NCI-H460 (cell line): ENCODE measurements at places on chromosomes 7 and 10. TPM values are rescaled to one million over a fixed set of nuclear protein-coding genes. Genes with fewer than 3 reads are reported as not detected.

DNA sequence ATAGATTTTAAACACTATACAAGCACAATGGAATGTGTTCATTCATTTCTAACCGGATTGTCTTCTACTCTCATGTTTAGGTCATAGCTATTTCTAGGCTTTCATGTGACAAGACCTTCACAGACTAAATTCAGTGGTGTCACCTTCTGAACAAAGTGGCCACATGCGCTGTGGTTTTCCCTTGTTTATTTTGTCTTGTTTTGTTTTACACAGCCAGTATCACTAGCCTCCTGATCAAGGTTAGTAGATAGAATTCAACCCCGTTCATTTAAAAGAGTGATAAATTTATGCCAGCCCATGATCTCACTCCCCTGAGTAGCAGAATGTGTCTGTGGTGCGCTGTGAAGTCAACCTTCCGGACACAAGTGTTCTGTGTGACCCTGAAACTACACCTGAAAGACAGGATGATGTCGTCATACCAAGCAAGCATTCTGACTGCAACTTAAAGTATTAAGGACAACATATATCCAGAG, 209.1 kb downstream of the CREB5 start:
- no peak for DNase-seq

The GPR15LG gene
- not detected in 2 replicates for total RNA-seq

DNA sequence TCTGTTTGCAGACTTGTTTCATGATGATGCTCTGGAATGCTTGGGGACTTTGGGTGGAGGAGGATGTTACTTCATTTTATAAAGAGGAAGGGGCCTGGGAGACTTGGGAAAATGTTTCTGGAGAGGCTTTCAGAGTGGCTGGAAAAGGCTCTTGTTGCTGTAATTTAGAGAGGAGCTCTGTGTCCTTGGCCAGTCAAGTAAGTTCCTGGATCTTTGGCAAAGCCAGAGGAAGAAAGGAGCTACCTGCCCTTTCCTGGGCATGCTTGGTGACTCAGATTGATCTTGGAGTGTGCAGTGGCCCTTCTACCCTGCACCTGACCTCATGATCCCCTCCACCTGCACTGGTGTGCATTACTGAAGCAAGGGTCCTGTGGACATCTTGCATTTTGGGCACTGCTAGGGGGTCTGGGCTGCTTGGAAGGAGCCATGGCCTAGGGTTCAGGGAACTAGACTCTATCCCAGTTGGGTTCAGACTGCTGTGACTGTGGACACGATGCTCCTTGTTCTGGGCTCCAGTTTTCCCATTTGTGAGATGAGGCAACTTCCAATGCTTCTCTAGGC, 56.1 kb downstream of the ADCYAP1R1 start:
- DNase-seq = no peak

GRCh38 chr7:37208528-37208927, 240.1 kb downstream of the ELMO1 start:
- peak; percentile 52 for DNase-seq

The CLDN4 gene
- total RNA-seq = 24.9 and 25.3 TPM in 2 replicates

DNA sequence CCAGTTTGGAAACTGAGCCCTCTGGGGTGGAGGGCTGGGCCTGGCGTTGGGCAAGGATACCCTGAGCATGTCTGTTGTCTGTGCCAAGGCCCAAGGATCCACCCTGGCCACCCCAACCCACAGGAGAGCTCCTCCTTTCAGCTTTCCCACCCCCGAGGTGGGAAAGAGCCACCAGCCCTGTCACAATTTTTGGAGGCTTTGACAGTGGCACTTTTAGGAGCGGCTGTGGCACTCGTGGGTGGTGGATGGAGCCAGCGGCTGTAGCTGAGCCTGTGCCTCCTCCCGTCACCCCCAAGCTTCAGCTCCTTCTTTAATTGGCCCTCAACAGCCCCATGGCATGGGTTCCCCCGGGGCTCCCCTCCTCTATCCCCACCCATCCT, 18.2 kb upstream of the ZNF862 start:
- DNase-seq = no peak

The STOX1 gene
- 1.6 and 1.8 TPM in 2 replicates for total RNA-seq

DNA sequence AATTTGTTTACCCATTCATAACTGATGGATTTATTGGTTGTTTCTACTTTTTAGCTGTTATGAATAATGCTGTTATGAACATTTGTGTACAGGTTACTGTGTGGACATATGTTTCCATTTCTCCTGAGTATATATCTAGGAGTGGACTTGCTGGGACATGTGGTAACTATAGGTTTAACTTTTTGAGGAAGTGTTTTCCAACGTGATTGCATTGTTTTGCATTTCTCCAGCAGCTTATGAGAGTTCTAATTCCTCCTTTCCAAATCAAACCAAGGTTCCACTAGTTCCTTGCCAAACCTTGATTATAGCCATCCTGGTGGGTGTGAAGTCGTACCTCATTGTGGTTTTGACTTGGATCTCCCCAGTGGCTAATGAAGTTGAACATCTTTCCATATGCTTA, 2.6 kb upstream of the PRF1 start:
- DNase-seq = no peak

The SYT15B gene
- 0.07 TPM in 1 of 2 replicates, not detected in the other for total RNA-seq

The FAM25C gene
- not detected in 2 replicates for total RNA-seq

The SAMD9L gene
- 3.8 and 4.7 TPM in 2 replicates for total RNA-seq

GRCh38 chr7:91375378-91375777, 111.1 kb downstream of the FZD1 start:
- no peak for DNase-seq

- DNase-seq = no peak
Measured at GRCh38 chr7:135939261-135939812, 37.8 kb downstream of the MTPN start.

The DRGX gene
- not detected in 2 replicates for total RNA-seq

DNA sequence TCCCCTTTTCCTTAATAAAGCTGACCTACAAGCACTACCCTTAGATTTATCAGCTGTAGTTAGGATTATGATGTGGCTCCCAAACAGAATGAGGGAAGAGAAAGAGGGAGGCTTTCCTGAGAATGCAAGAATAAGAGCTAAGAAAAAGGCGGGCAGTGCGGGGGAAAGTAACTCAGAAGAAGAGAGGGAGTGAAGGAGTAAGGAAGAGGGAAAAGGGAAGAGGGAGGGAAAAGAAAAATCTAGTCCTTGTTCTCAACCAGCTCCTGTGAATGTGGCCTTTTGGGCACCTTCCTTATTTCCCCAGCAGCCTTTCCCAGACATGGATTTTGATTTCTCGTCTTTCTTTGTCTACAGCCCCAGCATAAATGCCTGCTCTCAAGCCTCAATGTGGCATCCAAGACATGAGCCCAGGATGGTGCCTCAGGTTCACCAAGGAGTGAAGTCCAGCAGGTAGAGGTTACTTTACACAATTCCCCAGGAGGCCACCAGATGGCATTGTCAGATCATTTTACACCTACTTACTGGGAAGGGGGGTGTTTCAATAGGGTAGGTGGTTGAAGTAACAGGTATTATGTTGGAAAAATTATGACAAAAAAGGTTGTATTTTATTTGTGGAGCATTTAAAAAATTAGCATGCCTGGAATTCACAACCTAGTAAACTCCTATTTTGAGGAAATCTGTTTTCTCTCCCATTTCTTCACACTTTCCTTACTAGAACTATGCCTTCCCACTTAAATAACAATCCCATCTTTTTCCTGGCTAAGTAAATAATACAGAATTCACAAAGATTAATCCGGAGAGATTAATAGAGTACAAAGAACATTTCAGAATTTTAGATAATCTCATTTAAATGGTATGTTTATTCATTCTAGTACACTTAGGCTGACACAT, 106.5 kb downstream of the HTR7 start:
- DNase-seq = peak; percentile 54

The ACTL6B gene
- not detected in 2 replicates for total RNA-seq

DNA sequence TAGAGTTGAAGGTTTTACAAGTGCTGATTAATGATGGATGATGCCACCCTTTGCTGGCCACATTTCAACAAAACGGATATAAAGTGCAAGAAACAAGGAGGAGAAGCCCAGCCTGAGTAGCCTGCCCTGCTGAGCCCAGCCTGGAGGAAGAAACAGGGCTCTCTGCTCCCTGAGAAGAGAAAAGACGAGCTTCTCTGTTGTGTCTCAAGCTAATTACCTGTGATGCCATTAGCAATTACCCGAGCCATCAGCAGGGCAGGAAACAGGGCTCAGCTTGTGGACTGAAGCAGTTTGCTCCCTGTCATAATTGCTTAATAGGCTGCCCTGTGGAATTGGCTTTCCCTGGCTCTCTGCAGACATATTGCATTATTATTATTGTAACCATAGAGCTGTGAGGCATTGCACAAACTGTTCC, 709.3 kb upstream of the AUTS2 start:
- DNase-seq = no peak

DNA sequence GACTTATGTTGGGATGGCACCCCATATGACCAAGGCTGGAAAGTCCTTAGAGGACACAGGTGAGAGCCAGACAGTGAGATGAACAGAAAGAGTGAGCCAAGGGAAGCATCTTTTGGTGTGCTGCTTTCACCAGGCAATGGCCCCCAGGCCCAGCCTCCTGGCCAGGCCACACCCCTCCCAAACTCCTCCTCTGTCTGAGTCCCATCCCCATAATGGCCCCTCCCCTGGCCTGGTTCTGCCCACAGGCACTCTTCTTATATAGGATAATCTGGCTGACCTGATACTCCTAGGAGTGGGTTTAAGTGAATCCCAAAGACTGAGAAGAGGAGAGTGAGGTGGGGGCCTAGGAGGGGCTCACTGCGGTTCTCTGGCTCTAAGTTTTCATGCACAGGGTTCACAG, 252.5 kb downstream of the RPS24 start:
- DNase-seq = no peak

DNA sequence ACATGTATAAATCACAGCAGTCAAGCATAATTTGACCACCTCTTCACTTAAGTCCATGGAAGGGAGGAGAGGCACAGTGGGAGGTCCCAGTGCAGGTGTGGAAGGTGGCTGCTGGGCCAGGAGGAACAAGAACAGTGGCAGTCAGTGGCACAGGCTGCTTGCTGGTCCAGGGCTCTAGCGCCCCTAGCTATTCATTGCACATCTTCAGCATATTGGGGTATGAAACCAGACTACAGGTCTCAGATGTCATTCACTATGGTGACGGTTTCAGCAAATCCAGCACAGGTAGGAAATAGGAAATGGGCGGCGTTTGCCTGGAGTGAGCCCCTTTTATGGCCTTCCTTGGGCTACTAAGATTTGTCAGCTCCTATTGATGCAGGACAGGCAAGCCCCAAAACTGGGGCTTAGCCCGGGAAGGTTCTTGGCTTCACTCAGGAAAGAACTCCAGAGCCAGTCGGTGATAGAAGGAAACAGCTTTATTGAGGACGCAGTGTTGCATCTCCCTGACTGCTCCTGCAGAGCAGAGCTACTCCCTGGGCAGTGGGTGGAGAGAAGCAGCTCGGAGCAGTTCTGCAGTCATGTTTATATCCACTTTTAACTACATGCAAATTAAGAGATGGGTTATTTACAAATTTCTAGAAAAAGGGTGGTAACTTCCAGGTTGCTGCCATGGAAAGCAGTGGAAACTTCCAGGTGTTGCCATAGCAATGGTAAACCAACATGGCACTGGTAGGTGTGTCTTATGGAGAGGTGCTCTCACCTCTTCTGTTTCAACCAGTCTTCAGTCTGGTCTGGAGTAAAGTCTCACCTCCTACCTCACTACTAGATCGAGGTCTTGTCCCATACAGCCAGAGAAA, 608.8 kb downstream of the PARD3 start:
- DNase-seq = no peak

The PLEKHS1 gene
- not detected in 2 replicates for total RNA-seq

DNA sequence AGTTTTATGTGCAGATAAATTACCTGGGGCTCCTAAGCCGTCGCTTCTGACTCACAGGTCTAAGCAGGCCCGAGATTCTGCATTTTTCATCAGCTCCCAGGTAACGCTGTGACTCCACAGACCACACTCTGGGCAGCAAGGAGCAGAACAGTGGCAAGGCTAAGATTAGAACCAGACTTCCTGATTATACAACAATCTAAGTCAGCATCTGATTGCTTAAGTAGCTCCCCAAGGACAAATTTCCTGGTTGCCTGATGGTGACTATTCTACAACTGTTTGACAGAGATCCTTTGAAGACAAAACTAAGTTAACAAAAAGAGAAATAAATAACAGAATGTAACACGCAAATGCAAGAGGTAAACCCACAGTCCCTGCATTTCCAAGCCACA, 69.0 kb downstream of the CREB3L2 start:
- DNase-seq = no peak

The DDIT4 gene
- 711 and 784 TPM in 2 replicates for total RNA-seq

DNA sequence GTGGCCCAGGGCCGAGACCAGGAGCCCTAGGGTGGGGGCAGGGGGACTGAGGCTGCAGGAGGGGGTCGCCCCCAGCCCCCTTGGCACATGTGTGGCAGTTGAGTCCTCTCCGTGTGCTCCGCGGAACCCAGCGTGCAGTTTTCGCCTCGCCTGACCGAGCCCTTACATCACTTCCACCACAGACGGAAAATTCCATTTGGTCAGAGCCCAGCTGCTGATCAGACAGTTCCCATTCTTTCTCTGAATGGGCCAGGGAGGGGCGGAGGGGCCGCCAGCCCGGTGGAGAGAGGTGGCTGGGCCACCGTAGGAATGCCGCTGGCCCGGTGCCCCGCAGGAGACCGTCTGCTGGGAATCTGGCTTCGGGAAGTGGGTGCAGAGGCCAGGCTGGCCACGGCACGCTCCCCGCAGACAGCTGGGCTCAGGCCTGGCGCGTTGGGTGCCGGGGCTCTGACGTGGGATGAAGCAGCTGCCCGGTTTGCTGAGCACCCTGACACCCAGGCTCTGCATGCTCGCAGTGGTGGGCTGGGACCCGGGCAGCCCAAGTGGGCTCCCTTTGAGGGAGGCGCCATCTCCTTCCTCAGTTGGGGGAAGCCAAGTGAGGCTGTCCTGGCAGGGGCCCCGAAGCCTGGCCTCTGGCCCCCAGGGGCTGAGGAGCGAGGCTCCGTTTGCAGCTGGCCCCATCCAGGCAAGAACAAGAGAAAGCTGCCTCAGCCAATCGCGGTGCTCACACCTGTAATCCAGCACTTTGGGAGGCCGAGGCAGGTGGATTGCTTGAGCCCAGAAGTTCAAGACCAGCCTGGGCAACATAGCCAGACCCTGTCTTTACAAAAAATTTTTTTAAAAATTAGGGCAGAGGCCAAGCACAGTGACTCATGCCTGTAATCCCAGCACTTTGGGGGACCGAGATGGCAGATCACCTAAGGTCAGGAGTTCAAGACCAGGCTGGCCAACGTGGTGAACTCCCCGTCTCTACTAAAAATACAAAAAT, 9.9 kb downstream of the TTYH3 start:
- DNase-seq = no peak

The CALHM1 gene
- not detected in 2 replicates for total RNA-seq

The ASZ1 gene
- not detected in 2 replicates for total RNA-seq
